ENCODE measurements at places on chromosomes 6 and 20.

- DNase-seq = no peak
Measured at GRCh38 chr6:107243471-107243870, 128.2 kb upstream of the BEND3 start.

- no peak for DNase-seq
Measured at GRCh38 chr6:145071836-145072235, 663.5 kb downstream of the EPM2A start.

DNA sequence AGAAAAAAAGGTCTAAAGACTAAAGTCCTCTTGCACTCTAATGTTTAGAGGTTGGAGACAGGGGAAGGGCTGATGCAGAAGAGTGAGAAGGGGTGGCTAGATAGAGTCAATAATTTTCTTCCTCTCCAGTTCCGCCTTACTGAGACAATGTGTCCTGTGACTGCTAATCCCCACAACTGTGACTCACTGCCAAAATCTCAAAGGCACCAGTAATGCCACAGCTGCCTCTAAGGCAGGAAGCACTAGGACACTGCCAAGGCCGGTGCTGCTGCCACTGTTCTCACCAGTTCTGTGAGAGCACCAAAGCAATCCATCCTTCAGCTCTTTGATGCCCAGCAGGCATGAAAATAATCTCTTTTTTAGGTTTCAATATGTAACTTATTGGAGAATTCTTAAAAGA lies 701.9 kb upstream of the MAP3K7 start:
- DNase-seq = no peak

DNA sequence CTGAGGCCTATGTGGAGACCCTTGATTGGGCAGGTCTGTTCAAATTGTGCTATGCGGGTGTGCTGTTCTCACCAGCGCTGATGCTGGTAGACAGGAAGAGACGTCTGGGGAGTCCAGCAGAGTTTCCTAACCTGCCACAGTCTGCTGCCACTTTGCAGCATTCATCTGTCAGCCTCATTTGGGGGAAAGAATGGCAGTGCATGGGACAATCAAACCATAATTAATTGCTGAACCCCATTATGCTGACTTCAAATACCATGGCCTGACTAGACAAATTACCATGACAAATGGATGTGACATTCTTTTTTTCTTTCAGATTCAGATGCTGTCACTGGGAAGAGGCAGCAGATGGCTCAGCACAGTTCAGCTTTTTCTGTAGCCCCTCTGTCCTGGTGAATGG lies 171.4 kb upstream of the SYNDIG1 start:
- DNase-seq = no peak

- DNase-seq = no peak
Measured at GRCh38 chr20:57907131-57908000, 197.6 kb upstream of the PMEPA1 start.

GRCh38 chr20:56893226-56893917 lies 264.3 kb downstream of the TFAP2C start:
- DNase-seq = peak; percentile 20

- no peak for DNase-seq
Measured at GRCh38 chr6:13722880-13723279, 11.2 kb upstream of the RANBP9 start.

DNA sequence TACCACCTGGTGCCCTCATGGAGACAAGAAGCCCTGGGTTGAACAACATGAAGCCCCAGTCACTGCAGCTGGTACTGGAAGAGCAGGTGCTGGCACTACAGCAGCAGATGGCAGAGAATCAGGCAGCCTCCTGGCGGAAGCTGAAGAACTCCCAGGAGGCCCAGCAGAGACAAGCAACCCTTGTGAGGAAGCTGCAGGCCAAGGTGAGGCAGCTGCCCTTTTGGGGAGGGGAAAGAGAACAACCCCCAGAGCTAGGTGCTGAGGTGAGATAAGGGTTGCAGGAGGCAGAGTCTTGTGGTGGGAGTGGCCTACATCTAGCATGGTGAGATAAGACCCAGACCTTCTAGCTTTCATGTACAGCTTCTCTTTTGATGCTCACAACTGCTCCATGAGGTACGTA lies 7.0 kb downstream of the CEP250 start:
- no peak for DNase-seq

DNA sequence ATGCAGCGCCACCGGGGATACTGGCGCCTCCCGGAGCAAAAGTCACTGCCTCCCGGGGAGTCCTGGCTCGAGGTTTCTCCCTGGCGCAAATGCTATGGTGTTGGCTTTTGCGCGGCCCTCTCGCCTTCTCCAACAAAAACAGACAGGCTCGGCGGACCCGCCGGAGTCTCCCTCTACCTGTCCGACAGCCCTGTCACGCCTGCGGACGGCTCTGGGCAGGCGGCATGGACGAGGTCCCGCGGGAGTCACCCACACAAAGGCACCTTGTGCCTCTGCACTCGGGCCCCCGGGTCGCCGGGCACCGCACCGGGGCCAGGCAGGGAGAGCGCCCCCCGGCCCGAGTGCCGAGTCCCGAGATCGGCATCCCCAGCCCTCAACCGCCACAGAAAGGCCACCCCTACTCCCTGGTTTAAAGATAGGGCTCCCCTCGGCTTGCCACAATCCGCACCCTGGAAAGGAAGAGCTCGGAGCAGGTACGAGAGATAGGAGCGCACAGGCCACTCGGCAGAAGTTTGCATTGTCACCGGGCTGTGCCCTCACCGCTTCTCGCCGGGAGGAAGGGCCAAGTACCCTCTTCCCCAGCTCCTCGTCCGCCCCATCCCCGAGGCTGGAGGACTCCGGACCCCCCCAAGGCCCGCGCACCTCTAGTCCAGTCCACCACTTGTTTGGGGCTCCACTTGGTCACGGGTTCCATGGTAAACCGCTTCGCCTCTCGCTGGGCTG lies 903 bp downstream of the CNKSR3 start:
- DNase-seq = no peak

DNA sequence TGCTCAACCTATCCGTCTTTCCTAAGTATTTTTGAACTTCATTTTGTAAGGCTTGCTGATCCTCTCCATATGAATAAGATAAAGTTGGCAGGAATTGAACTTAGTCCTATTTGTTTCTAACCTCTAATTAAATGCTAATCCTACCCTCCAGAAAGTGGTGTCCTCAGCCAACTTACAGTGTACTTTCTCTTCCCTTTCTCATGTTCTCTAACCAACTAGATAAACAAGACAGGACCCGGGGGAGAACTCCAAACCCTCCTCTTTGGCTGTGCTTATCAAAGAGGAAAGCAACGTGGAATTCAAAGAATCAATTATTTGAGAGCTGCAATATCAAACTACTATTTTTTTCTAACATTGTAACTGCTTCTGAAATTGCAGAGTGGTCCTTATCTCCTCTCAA lies 56.5 kb upstream of the NRSN1 start:
- no peak for DNase-seq

DNA sequence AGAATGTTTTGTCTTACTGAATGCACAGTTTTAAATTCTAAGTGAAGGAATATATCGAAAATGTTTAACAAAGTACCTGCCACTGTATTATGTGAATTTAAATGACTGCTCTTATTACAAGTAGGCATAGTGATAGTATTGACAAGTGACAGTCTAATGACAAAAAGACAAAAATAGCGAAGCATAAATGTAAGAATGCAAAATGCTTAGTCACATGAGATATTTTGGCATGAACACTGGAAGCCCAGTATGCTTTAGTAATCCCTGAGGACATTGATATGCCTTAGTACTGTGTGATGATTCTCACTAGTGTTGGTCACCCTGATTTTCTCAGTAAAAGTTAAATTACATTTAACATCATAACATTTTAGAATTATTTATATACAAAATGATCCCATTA lies 153.5 kb downstream of the EYA4 start:
- no peak for DNase-seq

GRCh38 chr6:70314296-70314695 lies 11.4 kb upstream of the COL9A1 start:
- no peak for DNase-seq

DNA sequence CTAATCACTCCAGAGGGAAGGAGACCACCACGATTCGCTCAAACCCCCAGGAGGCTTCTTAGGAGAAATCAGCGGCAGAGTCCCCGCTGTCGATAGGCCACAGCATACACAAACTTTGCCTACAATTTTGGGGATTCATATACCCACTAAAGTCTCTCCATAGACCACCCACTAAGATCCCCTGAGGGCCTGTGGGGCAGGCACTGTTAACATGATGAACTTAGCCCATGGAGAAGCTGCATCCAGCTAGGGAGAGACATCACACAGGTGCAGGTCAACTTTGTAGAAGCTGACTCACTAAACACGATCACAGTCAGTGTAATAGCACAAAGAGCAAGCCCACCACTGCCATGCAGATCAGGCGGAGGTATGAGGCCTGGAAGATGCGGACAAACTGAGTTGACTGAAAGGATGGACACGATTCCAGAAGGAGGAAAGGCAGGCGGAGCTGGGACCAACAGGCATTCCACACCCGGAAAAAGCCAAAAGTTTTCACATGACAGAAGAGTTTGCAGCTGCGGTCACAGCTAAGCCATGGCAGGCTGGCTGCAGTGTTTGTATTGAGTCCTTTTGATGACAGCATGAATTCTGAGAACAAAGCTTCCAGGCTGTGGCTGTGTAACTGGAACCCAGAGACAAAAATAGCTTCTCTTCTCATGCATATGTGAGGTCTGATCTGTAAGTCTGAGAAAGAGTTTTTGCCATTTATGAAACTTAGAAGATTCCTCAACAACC lies 75.7 kb upstream of the QKI start:
- no peak for DNase-seq
